ENCODE measurements at places on chromosomes 16 and 17.

- DNase-seq = no peak
Measured at GRCh38 chr17:72122765-72123529, 2.1 kb downstream of the SOX9 start.

- DNase-seq = no peak
Measured at GRCh38 chr16:88905563-88905962, 39.1 kb upstream of the PABPN1L start.

- no peak for DNase-seq
Measured at GRCh38 chr16:48478393-48478792, 93.2 kb upstream of the SIAH1 start.

- DNase-seq = no peak
Measured at GRCh38 chr16:70661534-70661917, 15.2 kb downstream of the IL34 start.

DNA sequence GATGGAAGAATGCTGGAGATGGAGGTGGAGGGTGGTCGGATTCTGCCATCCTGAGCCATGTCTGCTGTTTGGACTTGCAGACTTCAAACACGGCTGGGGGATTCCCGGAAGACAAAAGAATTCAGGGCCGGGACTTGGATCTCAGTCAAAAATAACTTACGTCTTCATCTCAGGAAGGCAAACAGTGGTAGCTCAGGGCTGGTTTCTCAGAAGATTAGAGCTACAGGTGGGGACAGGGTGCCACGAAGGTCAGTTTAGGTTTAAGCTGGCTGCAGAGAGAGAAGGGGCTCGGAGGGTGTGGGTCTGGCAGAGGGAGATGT lies 4.3 kb upstream of the RHBDL3 start:
- no peak for DNase-seq

DNA sequence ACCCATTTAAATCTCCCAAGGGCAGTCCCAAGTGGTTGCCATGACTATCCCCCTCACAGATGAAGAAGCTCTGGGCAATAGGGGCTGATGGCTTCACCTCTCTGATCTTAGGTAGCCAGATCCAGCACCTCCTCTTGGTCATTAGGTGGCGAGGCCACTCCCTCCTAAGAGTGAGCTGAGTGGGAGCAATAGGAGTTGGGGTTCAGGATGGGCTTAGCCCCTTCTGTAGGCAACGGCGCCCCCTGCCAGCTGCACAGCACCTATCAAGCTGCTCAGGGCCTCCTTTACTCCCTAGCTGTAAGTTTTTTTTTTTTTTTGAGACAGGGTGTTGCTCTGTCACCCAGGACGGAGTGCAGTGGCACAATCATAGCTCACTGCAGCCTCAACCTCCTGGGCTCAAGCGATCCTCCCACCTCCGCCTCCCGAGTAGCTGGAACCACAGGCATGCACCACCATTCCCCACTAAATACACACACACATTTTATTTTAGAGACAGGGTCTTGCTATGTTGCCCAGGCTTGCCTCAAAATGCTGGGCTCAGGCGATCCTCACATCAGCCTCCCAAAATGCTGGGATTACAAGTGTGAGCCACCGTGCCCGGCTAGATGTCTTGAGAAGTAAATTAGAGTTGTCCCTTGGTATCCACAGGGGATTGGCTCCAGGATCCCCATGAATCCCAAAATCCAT lies 3.5 kb upstream of the RRAD start:
- no peak for DNase-seq

GRCh38 chr16:50659806-50660205 lies 21.3 kb downstream of the SNX20 start:
- DNase-seq = no peak

DNA sequence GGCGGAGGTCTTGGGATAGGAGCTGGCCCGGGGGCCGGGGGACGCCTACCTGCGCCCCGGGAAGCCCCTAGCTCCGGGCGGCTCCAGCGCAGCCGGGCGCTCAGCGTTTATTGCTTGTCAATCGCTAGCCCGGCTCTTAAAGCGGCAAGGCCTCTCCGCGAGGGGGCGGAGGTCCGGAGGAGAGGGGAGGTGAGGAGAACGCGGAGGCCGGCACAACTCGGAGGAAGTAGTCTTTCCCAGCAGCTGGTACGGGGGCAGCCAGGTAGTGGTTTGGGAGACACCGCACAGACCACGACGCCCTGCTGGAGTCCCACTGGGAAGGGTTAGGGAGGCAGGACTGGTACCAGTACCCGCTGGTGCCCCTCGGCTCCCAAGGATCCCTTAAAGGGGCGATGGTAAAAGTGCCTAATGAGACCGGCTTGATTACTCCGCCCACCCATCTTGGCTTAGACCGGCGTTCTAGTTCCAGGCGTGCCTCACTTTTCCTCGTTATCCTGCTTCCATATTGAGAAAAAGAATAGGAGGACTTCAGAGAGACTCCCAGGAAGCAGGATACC lies at the start of gene MPP2:
MPP2 (minus strand) TSS at position 112 of the 557 bp plus-strand sequence. CDS start 3,076 bp downstream, outside the sequence.
- peak; percentile 83 for DNase-seq

- DNase-seq = no peak
Measured at GRCh38 chr16:2898831-2899563, 12.7 kb upstream of the FLYWCH1 start.

DNA sequence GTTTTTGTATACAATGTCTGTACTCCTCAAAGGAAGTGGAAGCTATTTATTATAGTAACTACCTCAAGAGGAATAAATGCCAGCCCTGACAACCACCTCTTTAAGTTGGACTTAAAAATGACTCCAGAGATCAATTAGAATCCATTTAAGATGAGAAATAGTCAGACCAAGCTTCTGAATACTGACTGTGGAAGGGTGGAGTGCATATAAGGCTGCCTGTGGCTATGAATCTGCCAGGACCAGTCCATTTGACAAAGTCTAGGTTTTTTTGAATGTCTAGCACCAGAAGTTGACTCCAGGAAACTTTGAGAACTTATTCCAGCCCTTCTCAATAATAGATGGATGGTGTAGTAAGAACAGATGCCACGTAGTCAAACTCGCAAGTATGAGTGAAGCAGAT lies 15.0 kb downstream of the OGFOD1 start:
- no peak for DNase-seq

DNA sequence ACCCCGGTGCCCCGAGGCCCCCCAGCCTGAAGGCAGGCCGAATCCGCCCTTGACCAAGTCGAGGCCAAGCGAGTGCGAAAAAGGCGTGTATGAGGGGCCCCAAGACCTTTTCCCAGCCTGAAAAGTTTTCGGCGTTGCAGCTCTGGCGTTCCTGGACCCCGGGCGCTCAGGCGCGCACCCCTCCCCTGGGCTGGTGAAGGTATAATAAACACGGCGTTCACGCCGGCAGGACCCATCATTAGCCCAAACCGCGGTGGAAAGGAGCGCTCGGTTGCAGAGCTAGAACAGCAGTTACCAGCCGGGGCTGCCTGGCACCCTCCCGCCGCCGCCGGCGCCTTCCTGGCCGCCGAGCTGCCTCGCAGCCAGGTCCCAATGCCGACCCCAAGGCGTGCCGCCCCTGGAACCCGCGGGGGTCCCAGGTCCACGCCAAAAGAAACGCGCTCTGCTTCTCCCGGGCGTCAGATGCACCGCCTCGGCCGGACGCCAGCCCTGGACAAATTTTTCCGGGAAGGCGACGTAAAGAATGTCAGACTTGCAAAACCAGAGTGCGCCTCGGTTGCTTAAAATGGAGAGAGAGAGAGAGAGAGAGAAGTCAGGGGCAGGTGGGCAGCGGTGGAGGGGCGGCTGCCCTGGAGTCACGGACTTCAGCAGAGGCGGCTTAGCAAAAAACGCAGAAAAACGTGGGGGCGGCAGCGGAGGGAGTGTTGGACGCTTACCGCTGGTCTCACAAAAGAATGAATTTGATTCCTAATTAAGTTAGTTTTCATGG lies 11.5 kb upstream of the FOXF1 start:
- no peak for DNase-seq

GRCh38 chr17:79848370-79848766 lies 9.1 kb upstream of the CBX4 start:
- DNase-seq = no peak

- no peak for DNase-seq
Measured at GRCh38 chr17:44960691-44961090, 7.4 kb downstream of the C1QL1 start.

DNA sequence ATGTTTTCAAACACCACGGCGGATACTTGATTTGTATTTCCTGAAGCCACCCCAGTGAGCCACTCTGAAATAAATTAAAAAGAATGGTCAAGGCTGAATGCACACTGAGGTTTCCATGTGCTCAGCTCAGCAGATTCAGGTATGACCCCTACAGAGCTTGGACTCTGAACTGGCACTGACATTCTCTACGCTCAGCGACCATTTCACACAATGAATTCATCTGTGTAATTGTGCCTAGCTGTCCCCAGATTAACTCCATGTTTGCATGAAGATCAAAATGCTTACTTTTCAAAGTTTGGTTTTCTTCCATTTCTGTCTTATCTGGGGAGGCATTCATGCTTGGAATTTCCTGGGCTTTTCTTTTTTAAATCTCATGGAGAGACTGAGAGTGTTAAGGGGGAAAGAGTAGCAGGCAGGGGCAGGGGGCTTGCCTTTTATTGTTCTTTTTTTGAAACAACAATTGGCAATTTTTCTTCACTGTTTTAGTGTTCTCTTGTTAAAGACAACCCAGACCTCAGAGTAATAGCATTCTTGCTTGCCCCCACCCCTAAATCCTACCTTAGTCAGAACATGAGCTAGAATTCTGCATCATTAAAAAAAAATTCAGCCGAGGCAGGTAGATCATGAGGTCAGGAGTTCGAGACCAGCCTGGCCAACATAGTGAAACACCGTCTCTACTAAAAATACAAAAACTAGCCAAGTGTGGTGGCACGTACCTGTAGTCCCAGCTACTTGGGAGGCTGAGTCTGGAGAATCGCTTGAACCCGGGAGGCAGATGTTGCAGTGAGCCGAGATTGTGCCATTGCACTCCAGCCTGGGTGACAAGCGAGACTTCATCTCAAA lies 85.5 kb upstream of the HNF1B start:
- DNase-seq = peak; percentile 49

DNA sequence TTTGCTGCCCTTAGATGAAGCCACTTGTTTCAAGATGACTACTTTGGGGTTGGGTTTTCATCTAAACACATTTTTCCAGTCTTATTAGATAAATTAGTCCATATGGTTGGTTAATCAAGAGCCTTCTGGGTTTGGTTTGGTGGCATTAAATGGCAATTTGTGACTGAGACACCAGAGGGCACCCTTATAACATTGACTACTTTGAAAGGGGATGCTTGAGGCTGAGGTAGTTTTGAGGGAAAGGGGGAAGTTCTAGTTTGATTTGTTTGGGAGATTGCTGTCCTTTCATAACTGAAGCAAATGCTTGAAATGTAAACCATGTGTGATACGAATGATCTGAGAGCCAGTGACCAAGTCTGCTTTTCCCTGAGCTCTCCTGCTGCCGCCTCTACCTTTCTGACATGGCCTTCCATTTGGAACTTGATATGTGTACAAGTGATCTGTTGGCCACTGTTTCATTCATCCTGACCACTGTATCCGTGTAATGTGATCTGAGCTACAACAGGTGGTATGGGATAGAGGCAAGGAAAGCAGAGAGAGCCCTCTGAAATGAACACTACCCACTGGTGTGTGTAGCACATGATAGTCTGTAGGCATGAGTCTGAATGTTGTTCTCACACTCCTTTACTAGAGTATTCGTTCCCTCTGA lies 5.8 kb upstream of the RARA start:
- DNase-seq = peak; percentile 42

DNA sequence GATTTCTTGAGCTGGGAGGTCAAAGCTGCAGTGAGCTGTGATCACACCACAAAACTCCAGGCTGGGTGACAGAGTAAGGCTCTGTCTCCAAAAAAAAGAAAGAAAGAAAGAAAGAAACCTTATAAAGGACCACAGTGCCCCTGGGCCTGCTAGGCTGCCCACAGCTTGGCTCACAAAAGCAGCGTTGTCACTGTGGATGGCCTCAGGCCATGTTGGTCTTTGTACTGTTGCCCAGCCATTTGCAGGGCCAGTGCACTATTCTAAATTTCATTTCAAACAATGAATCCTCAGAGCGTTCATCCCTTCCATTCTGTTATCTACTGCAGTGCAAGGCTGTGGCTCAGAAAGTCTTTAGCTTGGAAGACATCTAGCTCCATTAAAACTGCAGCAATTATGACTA lies 208.4 kb downstream of the SLC39A11 start:
- DNase-seq = no peak

DNA sequence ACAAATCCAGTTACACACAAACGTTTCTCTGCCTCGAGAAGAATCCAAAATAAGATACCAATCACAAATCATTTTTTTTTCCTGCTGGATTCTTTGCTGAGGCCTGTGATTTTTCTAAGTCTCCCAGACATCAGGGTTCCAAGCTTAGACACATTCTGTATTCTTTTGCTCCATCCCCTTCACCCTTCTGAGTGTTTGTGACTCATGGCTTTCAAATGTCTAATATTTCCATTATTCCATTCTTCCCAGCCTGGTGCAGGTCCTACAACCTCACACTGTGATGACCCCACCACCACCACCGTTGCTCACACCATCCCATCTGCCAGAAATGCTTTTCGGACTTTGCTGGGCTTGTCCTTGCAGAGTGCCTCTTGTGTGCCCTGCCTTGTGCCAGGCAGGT lies 480.1 kb downstream of the SOX9 start:
- DNase-seq = no peak

DNA sequence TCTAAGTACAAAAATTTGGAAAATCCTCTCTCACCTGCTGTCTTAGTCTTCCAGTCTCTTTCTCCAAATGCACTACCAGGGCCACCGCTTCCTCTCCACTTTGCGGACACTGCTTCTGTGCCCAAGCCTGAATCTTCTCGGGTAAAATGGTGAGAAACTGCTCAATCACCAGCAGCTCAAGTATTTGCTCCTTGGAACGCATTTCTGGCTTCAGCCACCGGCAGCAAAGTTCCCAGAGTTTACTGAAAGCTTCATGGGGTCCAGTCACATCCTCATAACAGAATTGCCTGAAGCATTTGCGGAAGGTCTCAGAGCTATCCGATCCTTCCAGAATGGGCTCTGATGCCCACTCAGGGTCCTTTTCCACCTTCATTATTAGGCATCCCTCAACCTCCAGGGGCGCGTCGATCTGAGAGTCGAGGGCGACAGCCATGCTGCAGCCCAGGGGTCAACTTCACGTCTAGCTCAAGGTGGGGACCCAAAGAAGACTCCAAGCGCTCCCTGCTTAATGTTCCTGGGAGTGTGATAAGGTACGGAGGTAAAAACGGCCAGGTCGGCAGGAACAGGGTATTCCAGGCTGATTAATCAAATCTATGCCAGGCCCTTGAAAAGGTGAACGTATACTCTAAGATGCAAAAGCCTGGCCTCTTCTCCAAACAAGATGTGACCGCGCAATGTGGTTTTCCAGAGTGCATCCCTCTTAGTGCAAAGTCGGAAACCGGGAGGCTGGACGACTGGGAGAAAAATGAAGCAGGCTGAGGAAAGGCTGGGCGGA lies 763 bp downstream of the ZKSCAN2 start:
- peak; percentile 25 for DNase-seq

- DNase-seq = no peak
Measured at GRCh38 chr16:9094011-9094846, 2.8 kb downstream of the HAPSTR1 start.

DNA sequence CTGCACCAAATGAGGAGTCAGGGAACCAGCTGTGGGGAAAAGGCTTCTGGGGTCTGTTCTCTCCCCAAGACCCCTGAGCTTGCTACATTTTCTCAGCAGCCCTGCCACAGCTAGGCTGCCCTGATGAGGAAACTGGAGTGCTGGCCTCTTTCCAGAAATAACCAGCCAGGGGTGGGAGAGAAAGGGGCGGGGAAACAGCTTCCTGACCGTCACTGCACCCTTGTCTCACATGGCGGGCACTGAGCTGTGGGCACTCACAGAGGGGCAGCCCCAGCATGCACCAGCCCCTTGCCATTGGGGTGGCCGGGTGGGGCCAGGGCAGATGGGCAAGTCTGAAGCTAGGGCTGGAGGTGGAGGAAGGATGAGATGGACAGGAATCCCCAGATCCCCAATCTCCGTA lies 2.9 kb downstream of the SRL start:
- peak; percentile 11 for DNase-seq

Data from NCI-H345 (cell line).